ENCODE measurements at places on chromosomes 2 and 18.
A peak's percentile ranks its signal among the peaks of the same experiment; 100 is the strongest.

GRCh38 chr2:120943403-120944034 is 207.9 kb downstream of the GLI2 start:
- DNase-seq, result no peak

DNA sequence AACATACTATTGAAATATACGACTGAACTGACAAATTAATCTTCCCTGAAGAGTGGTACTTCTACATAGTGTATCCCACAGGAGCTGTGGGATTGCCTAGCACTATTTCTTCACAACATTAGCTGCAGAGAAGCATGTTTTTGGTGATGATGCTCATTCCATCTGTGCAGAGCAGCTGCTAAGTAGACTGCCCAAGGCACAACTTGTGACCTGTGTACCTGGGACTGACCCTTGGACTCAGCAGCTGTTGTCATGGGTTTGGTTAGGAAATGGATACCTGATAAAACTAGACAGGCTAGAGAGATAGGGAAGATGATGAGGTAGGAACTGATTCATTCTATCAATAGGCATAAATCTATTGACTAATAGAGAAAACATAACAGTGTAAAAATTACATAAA is 1204.0 kb downstream of the DSC3 start:
- DNase-seq, result no peak

GRCh38 chr2:71043531-71044407 is 24.7 kb upstream of the NAGK start:
- no peak for DNase-seq

GRCh38 chr2:26541401-26542193 is 63.7 kb upstream of the OTOF start:
- no peak for DNase-seq

DNA sequence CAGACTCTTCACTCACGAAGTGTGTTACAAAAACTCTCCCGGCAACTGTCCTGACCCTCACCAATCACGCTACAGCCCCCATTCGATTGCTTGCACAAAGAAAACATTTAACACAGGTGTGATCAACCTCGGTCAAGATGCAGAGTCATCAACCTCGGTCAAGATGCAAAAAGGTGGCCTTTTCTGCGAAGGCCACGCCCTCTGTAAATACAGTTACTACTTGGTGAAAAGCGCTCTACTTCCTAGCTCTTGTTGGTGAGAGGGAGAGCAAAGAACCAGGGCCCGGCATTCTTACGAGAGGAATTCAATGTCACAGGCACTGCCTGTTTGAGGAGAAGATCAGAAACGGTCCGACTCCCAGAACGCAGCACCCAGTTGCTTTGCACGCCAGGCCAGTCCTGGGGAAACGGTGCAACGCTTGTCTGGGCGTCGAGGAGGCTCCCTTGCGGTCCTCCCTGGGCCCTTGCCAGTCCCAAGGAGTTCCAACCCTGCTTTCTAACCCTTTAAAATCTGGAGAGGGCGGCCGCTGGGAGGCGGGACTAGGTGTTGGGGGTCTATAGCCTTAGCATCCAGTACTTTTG is 1.9 kb downstream of the PIEZO2 start:
- DNase-seq, result no peak

DNA sequence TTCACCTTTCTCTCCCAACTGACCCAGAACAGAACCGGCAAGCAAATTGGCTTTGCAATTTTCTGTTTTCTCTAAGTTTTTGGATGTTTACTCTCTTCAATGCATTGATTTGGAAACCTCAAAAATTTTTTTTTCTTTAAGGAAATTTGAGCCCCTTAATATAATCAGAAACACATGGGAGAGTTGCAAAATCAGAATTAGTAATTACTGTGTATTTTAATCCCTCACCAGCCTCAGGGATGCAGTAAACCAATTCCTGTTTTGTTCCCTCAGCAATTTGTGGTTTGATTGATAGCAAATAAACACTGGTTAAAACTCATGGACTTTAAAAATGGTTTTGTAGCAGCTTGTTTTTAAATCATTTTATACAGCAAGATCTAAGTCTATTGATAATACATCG is 281.5 kb downstream of the NEDD4L start:
- no peak for DNase-seq

DNA sequence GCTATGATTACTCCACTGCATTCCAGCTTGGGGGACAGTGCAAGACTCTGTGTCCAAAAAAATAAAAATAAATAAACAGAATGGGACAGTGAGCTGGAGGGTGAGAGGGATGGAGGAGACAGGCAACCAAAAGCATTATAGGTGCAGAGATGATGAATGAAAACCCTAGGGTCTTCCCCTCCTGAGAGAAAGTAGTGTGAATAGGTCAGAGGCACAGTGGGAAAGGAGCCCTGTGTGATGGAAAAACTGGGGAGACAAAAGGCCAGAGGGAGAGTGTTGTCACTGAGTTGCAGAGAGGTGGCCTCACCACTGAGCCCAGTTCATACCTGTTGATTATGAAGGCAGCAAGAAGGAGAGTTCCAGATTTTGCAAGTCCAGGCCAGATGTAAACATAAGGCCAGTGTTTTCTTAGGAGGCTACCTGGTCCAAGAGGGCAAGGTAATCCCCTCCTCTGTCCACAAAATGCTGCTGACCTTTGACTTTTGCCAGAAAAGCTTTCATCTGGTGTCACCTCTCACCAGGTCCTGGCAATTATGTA is 17.6 kb upstream of the AGFG1 start:
- no peak for DNase-seq

GRCh38 chr2:45845566-45845965 is 194.1 kb downstream of the PRKCE start:
- DNase-seq, result no peak

GRCh38 chr2:227706859-227707258 is 11.0 kb downstream of the SLC19A3 start:
- no peak for DNase-seq

- peak; percentile 27 for DNase-seq
These were observed 11.2 kb upstream of the STK17B start for GRCh38 chr2:196182439-196183171.

DNA sequence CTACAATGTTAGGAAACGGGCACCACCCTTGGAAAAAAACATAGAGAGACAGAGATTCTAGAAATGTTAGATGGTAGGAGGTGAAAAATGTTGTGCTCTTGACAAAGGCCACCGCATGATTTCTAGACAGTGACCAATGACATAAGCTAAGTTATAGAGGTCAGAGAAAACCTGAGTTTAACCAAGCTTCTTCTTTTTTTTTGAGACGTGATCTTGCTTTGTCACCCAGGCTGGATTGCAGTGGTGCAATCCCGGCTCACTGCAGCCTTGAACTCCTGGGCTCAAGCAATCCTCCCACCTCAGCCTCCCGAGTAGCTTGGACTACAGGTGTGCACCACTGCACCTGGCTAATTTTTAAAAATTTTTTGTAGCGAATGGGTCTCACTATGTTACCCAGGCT is 13.0 kb downstream of the FER1L5 start:
- no peak for DNase-seq

- no peak for DNase-seq
These were observed 43.9 kb downstream of the ST6GAL2 start for GRCh38 chr2:106841886-106842645.

- no peak for DNase-seq
These were observed 20.0 kb upstream of the SGPP2 start for GRCh38 chr2:222404151-222404905.
